ENCODE measurements at places on chromosomes 11 and 22.

DNA sequence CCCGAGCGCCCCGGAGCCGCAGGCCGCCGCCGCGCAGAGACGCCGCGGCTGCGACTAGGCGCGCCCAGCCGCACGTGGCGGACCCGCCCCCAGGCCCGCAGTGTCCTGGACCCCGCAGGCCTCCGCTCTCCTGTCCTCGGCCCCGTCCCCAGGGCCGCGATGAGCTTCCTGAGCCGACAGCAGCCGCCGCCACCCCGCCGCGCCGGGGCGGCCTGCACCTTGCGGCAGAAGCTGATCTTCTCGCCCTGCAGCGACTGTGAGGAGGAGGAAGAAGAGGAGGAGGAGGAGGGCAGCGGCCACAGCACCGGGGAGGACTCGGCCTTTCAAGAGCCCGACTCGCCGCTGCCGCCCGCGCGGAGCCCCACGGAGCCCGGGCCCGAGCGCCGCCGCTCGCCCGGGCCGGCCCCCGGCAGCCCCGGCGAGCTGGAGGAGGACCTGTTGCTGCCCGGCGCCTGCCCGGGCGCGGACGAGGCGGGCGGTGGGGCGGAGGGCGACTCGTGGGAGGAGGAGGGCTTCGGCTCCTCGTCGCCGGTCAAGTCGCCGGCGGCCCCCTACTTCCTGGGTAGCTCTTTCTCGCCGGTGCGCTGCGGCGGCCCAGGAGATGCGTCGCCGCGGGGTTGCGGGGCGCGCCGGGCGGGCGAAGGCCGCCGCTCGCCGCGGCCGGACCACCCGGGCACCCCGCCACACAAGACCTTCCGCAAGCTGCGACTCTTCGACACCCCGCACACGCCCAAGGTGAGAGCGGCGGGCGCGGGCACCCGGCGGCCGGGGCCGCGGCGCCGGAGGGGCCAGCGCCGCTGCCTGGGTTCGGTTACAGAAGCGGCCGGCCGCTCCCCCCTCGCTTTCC, 528 bp downstream of the WEE1 start:
- no peaks in the 10 kb centered on the region for H3K36me3 ChIP-seq
- peaks cover 23% of the 10 kb centered on the region for H3K4me1 ChIP-seq
- peak overlapping the region; percentile 11 for H3K27ac ChIP-seq
- DNase-seq: no peak
- H3K27me3 ChIP-seq: peaks cover 17% of the 10 kb centered on the region
- H3K4me3 ChIP-seq: peak overlapping the region; percentile 97

DNA sequence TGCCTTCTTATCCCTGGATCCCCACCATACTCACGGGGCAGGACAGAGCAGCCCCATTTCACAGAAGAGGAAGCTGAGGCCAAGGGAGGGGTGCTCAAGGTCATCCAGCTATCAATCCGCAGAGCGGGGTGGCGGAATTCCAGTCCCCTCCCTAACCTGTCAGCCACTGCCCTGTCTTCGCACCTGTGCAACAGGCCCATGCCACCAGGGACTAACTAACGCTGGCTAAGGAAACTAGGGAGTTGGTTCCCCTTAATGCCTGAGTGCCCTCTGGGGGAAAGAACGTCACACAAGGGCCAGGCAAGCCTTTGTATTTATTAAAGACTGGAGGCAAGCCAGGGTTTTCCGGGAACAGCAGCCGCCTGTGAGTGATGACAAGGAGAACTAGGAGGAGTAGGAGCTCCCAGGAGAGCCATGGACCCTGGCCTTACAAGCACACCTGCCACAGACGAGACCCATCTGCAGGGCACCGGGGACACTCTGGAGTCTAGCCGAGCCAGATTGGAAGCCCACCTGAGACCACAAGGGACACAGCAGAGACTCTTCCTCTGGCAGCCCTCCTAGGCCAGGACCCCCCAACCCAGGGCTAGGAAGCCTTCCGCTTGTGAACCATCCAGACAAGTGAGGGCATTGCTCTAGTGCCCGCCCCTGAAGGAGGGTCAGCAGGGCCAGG, 64.4 kb downstream of the MYH9 start:
- H3K36me3 ChIP-seq: peaks cover 97% of the 10 kb centered on the region
- H3K27me3 ChIP-seq: no peaks in the 10 kb centered on the region
- no peak overlapping the region for H3K4me3 ChIP-seq
- peaks cover 21% of the 10 kb centered on the region for H3K4me1 ChIP-seq
- H3K27ac ChIP-seq: no peak overlapping the region
- no peak for DNase-seq

GRCh38 chr11:112343368-112344039, 82.8 kb upstream of the PLET1 start:
- no peaks in the 10 kb centered on the region for H3K4me1 ChIP-seq
- no peak overlapping the region for H3K4me3 ChIP-seq
- no peak overlapping the region for H3K27ac ChIP-seq
- DNase-seq: no peak
- H3K27me3 ChIP-seq: no peaks in the 10 kb centered on the region

DNA sequence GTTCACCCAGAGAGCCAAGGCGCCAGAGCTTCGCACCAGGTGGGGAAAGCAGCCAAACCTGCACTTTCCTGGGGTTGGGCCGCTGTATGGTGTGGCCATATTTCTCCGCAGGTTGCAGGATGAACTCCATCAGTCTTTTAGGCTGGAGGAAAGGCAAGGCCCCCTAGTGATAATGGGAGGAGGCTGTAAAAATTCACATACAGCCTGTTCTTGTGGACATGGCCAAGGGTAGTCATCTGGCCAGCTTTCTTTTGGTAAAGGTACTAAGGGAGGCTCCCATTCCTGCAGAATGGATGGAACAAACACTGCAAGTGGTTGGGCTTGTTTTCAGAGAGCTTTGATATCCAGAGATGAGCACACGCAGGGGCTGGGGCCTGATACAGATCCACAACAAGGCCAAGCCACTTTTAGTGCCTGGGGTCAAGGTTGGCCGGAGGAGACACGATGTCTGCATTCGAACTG, 29.6 kb downstream of the C22orf31 start:
- H3K36me3 ChIP-seq: no peaks in the 10 kb centered on the region
- no peak for DNase-seq
- no peak overlapping the region for H3K4me3 ChIP-seq
- H3K27ac ChIP-seq: no peak overlapping the region

DNA sequence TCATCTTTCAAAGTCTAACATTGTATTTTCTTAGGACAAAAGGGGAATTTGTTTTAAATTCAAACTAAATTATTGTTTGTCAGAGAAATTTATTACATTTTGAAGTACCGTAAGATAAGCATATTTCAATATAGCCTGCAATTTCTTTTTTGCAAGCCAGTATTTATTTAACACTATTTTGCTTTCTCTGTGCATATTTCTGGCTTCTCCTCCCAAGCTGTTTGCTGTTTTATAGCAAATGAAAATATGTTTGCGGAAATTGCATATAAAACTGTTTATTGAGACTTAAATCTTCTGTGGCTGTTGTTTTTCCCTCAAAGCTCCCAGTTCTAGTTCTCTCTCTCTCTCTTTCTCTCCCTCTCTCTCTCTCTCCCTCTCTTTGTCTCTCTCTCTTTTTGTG, 866.8 kb downstream of the FAM181B start:
- H3K4me3 ChIP-seq: no peak overlapping the region
- peaks cover 29% of the 10 kb centered on the region for H3K4me1 ChIP-seq
- no peak for DNase-seq
- H3K27me3 ChIP-seq: no peaks in the 10 kb centered on the region

- peaks cover 55% of the 10 kb centered on the region for H3K4me1 ChIP-seq
- DNase-seq: no peak
- H3K4me3 ChIP-seq: no peak overlapping the region
- H3K27me3 ChIP-seq: no peaks in the 10 kb centered on the region
- H3K36me3 ChIP-seq: peaks cover 98% of the 10 kb centered on the region
These were observed 8.2 kb downstream of the SF1 start for GRCh38 chr11:64770120-64770519.
